OCI-M1 (cell line): ENCODE measurements at places on chromosomes 5 and 9.
A peak's percentile ranks its signal among the peaks of the same experiment; 100 is the strongest.

GRCh38 chr5:104352954-104353353, 790.4 kb upstream of the NUDT12 start:
- no peak for DNase-seq

- DNase-seq, result peak; percentile 100
These were observed 452.1 kb upstream of the PTPRD start for GRCh38 chr9:11064909-11065308.

- DNase-seq, result peak; percentile 100
These were observed 9.7 kb upstream of the PDCD1LG2 start for GRCh38 chr9:5500441-5501235.

- DNase-seq, result no peak
These were observed 46.2 kb upstream of the LIFR start for GRCh38 chr5:38602641-38603040.

DNA sequence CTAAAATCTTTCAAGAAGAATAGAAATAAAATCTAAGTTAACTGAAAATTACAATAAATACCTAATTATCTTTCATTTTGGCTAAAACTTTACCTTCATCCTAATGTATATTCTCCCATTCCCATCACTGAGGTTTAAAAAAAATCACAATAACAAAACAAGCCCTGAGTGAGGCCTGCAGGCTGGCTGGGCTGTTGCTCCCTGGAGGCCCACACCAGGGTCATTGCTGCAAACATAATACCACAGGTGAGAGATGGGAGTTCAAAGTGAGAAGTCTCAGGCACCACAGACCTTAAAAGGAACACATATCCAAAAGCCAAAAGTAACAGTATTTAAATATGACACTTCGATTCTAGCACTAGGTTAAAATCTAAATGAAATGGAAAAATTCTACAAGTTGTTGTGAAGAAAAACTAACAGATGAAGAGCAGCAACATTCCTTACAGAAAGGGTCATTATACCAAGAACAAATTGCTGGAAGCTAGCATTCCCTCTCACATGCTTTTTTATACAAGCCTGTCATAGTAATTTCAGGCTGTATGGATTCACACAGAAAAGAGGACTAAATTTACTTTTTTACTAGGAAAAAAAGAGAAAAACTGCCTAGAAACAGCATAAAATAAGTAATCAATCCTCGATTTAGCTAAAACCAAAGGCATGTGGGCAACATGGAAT, 57.8 kb downstream of the AUH start:
- DNase-seq, result no peak
